ENCODE measurements at places on chromosomes 11 and 22.

- no peak for DNase-seq
Measured at GRCh38 chr11:2524446-2525165, 79.8 kb downstream of the KCNQ1 start.

GRCh38 chr22:20628081-20628939 lies 120.9 kb downstream of the MED15 start:
- DNase-seq = no peak

GRCh38 chr11:31804312-31805036 lies 6.6 kb downstream of the PAX6 start:
- DNase-seq = no peak

- DNase-seq = no peak
Measured at GRCh38 chr11:108871152-108871551, 206.3 kb downstream of the DDX10 start.

DNA sequence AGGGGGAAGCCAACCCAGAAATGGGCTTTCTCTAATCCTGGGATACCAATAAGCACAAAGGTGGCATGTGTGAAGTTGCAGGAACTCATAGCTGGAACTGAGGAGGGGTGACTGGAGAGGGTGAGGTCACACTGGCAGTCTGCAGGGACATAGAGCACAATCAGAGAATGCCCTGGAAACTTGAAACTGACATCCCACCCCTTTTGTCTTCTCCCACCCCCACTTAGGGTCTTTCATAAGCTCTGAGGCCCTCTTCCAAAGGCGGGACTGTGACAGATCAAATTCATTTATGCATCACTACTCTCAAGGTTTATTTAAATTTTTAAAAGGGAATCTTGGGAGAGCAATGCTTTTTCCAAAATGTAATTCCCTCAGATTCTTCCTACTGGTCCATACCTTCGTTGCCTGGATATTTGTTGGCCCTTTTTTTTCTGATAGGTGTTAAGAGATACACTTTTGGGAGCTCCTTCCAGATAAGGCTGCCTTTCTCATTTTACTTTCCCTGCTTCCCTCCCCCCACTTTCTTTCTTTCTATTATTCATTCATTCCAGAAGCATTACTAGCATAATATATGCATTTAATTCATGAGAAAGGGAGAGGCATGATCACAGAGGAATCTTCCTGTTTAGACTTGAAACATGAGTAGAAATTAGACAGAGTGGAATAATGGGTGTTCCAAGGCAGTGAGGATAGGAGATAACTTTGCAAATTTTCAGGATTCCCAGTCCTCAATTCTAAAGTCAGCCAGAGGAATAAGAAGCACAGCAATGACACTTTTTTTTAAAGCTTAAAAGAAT lies 14.8 kb downstream of the OR51E2 start:
- no peak for DNase-seq

- no peak for DNase-seq
Measured at GRCh38 chr11:102985850-102986249, 30.3 kb upstream of the MMP13 start.

- DNase-seq = no peak
Measured at GRCh38 chr22:20131597-20131858, at the start of gene ZDHHC8. TSS of gene ZDHHC8 (plus strand) at chr22:20131804. CDS start at chr22:20131948, 144 bp downstream.

DNA sequence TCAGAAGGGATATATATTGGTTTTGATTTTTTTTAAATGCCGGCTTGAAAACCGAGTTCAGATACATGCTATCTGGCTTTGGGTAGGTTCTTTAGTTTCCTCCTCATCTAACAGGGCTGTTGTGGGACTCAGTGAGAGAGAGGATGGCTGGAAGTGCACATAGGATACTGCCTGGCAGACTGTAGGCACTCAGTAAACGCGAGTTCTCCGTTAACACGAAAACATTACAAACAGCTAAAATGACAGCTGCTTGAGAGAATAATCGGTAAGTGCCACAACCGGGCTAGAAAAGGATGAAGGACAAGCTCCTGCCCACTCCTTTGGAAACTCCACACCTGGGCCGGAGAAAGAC lies 369 bp downstream of the XRRA1 start:
- no peak for DNase-seq

GRCh38 chr22:41062146-41062545 lies 30.2 kb upstream of the EP300 start:
- DNase-seq = no peak

- DNase-seq = no peak
Measured at GRCh38 chr11:125925247-125925740, 20.6 kb upstream of the VSIG10L2 start.

DNA sequence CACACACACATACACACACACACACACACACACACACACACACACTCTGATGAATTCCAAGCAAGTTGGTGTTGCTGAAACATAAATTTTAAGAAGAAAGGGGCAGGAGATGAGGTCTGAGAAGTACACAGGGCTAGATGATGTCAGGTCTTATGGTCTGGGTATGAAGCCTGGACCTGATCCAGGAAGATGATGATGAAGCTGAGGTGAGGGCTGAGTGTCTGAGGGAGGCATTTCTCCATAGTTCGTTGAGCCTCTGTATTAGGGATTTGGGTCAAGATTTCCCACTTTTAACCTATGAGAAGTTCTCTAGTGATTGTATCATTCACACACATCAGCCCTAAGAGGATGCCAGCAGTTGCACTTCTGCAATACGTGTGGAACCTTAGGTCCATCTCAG lies 32.6 kb downstream of the KREMEN1 start:
- no peak for DNase-seq

- no peak for DNase-seq
Measured at GRCh38 chr11:90243534-90243933, 20.7 kb upstream of the CHORDC1 start.

- peak; percentile 15 for DNase-seq
Measured at GRCh38 chr11:111598559-111598958, 3.7 kb upstream of the SIK2 start.

DNA sequence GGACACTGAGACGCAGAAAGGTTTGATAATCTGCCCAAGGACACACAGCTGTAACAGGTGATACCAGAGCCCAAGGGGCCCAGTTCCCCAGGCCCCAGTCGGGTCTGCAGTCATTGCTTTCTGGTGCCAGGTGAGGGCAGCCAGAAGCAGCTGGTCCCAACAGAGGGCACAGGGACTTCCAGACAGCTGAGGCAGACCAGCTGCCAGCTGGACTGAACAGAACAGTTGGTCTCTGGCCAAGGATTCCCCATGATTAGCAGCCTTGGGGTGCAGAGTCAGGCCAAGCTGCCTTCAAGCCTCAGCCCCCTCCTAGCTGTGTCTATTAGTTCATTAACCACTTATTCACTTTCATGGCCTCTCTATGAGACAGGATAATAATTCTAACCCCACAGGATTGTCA lies 105.6 kb downstream of the RRAS2 start:
- no peak for DNase-seq

DNA sequence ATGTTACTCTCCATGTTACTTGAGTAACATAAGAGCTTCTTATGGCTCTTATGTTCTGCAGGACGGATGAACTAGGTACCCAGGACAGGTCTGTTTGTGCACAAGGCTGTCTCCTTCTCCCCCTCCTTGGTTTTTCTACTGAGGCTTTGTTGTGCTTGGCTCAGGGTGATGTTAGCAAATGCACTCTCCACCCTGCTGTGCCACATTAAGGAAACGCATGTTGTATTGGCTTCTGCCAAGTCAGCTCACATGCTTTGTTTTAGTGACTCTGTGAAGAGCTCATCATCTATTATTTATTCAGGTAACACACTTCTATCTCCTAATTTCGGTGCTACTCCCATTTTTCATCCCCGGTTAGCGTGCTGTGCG lies 108.3 kb downstream of the PTPRJ start:
- DNase-seq = no peak

DNA sequence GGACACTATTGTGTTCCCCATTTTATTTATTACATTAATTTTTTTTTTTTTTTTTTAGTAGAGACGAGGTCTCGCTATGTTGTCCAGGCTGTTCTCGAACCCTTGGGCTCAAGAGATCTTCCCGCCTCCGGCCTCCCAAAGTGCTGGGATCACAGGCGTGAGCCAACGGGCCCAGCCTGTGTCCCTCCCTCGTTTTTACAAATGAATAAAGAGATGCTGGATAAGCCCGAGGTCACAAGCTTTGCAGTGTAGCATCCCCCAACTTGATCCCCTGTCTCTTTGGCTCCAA lies 297 bp upstream of the MTFP1 start:
- no peak for DNase-seq

DNA sequence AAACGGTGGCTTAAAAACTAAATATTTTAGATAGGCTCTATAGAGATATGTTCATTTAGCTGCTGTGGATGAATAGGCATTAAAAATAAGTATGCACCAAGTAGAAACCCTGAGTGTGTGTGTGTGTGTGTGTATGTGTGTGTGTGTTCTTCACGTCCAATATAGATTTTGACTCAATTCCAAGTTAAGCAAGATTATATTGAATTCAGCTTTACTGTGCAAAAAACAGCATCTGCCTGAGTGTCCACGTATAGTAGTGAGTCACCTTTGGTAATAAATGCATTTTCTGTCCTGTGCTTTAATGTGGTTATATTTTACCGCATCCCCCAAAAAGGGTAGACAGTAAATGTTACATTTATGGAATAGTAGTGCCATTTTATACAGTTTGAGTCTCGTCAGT lies 71.2 kb downstream of the PDHX start:
- no peak for DNase-seq

DNA sequence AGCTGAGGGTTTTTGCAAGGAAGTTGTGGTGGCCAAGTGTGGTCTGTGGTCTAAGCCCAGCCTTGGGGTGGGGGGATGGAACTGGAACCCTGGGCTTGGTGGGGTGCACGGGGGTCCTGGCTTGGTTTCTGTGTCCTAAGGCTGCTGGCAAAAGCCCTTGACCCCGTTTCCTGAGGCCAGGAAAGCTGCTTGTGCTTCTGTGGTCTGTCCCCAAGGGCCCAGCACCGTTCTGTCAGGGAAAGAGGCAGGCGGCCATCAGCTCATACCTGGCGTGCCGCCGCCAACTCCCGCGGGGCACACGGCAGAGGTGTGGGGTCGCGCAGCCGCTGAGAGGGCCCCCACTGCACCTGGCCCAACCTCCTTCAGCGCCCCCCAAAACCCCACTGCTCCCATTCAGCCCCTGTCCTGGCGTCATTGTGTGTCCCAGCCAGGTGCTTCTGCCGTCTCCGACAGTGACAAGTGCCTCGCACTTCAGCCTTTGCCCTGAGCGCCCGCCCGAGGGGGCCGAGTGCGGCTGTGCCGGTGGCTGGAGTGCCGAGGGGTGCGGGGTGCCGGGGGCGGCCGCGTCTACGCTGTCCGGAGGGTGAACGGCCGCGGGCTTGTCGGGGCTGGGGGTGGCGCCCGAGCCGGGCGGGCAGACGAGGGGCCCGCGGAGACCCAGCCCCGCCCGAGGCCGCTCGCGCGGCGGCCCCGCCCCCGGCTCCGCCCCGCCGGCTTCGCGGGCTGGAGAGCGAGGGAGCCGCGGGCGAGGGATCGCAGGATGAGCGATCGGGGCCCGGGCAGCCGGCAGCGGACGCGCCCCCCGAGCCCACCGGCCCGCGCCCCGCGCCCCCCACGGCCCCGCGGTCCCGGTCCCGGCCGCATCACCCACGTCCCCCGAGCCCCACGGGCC lies at the start of gene CNIH2:
Gene CNIH2, plus strand, starts transcription at position 705 of the 892 bp plus-strand sequence. CDS start 282 bp downstream, outside the sequence.
- DNase-seq = no peak

DNA sequence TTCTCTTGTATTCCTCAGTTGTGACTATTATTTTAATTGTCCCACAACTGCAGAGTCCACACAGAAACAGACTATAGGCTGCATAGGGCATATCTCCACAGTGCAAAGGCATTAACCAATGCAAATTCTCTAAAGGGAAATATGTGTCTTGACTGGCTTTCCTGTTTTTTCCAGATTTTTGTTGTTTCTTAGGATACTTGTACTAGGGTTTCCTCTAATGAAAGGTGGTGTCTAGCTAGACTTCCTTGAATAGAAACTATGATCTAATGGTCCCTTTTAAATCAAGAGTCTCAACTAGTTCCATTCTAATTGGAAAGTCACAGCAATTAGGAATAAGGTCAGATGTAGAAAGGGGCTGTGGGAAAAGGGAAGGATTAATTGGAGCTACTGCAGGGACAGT lies 37.6 kb downstream of the SLC36A4 start:
- DNase-seq = no peak

- no peak for DNase-seq
Measured at GRCh38 chr11:61737131-61737530, 15.3 kb upstream of the MYRF start.

- no peak for DNase-seq
Measured at GRCh38 chr11:126411971-126412381, 56.5 kb downstream of the ST3GAL4 start.

DNA sequence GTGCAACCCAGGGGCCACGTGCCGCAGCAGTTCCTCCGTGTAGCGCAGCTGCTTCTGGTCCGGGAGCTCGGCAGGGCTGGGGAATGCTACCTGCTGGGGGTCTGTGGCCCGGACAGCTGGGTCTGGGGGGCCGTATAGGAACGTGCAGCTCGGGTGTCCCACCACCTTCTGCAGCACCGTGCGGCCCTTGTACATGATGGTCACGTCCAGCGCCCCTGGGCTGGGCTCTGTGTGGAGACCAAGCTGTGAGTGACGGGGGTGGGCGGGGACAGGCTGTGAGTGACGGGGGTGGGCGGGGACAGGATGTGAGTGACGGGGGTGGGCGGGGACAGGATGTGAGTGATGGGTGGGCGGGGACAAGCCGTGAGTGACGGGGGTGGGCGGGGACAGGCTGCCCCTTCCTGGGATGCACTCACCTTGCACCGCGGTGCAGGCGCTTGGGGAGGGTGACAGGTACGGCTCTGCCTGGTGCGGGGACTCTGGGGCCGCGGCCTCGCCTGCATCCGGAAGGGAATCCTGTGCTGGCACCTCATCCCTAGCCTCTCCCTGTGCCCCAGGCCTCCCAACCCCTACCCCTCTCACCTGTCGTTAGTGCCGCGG lies 2.3 kb downstream of the IRF7 start:
- no peak for DNase-seq

DNA sequence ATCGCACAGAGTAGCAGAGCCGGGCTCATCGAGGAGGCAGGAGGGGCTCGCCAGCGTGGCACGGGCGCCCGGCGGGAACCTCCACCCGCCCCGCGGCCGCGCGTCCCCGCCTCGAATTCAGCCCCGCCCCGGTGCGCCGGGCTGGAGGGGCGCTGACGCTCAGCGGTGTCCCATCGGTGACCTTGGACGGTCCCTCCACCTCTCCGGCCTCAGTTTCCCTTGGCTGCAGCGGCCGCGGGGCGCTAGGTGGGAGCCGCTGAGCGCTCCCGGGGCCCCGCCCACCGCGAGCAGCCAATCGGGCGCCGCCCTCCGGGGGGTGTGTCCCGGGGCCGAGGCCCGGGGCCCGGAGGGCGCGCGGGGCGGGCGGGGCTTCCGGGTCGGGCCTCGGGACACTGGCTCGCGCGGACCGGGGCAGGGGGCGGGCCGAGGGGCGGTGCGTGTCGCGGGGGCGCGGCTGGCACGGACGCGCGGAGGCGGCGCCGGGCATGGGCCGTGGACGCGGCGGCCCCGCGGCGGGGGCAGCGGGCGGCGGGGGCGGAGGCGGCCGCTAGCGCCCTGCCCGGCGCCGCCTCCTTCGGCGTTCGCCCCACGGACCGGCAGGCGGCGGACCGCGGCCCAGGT lies at the start of gene PPARA:
Gene PPARA, plus strand, starts transcription at position 493 of the 621 bp plus-strand sequence. CDS start 47,858 bp downstream, outside the sequence.
- DNase-seq = peak; percentile 76
